Mucosa of gallbladder (tissue), 1 donor: ENCODE measurements at places on chromosomes 13 and 19. TPM values are rescaled to one million over a fixed set of nuclear protein-coding genes. Genes with fewer than 3 reads are reported as not detected.
A peak's percentile ranks its signal among the peaks of the same experiment; 100 is the strongest.

DNA sequence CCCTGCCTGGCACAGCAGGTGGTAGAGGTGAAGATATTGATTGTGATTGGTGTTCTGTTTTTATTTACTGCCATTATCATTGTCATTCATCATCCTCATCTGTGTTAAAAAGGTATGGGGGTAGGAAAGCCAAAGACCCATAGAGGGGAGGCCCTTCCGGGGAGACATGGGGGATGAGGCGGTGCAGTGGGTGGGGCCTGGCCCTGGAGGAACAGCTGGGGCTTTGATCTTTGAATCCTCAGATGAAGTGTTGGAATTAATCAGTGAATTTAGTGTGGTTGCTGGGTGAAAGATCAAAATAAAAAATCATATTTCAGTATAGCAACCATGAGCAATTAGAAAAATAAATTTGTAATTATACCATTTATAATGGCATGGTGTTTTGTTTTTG is 7.4 kb downstream of the PTH2 start:
- no peak for DNase-seq

DNA sequence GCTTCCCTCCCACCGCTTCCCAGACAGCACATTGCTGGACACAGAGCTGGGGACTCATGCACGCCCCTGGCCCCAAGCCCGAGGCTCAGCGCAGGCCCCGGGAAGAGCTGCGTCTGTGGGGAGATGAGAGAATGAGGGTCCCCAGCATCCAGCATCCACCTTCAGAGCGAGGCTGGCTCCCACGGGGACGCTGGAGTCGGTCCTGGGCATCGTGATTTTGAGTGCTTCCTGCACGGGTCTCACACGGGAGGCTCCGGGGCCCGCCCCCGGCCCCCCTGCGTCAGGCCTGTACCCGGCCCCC is 4.7 kb downstream of the NCLN start:
- DNase-seq, result no peak

GRCh38 chr19:15318241-15318691 is 14.1 kb downstream of the BRD4 start:
- DNase-seq, result no peak

DNA sequence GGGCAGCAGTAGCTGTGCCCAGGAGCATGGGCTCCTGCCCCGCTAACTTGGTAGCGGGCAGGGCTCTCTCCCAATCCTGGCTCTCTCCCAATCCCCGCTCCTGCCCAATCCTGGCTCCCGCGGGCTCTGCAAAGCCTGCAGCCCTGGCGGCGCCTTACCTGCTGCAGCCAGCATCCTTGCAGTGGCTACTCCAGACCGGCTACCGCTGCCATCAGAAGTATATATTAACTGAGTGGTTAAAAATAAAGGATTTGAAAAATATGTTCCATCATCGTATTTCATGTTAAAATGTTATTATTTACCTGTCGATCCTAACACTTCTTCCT is 698.2 kb downstream of the SLITRK1 start:
- DNase-seq, result no peak

DNA sequence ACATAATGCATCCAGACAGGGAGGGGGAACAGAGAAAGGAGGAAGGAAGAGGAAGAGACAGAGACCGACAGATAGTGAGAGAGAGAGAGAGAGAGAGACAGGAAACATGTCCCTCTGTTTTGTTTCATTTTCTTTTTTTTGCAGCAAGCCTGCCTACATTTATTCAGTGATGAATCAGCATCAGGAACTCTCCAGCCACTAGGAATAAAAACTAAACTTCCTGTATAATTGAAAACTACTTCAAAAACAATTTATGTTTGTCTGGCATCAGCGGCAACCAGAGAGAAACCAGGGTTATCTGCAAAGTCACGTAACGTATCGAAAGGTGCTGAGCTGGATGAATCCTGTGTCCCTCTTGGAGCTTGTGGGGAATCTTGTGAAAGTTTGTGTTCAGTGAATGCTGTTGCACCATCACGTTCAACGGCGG is 148.6 kb upstream of the SOX21 start:
- DNase-seq, result no peak

GRCh38 chr19:18232540-18233223 is 6.4 kb upstream of the PDE4C start:
- DNase-seq, result no peak

GRCh38 chr13:21672796-21673538 is 2.1 kb downstream of the FGF9 start:
- no peak for DNase-seq

DNA sequence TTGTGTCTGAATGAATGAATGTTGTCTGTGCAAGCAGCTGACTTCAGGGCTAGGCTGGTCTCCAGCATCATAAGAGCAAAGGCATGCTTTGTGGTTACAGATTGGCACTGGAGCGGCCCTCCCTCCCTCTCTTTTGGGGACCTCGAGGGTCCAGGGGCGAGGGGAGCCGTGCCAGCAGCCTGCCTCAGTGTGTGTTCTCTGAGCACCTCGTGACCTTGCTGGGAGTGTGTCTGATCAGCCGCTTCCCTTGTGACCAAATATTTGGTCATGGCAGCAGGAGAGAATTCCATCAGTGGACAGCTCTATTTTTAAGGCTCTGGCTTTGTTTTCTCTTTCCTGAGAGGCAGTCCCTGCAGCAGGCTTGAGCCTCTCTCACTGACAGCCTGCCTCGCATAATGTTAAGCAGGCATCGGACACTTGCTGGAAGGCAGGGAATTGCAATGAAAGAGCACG is 329.7 kb downstream of the UQCRFS1 start:
- DNase-seq, result peak; percentile 39

DNA sequence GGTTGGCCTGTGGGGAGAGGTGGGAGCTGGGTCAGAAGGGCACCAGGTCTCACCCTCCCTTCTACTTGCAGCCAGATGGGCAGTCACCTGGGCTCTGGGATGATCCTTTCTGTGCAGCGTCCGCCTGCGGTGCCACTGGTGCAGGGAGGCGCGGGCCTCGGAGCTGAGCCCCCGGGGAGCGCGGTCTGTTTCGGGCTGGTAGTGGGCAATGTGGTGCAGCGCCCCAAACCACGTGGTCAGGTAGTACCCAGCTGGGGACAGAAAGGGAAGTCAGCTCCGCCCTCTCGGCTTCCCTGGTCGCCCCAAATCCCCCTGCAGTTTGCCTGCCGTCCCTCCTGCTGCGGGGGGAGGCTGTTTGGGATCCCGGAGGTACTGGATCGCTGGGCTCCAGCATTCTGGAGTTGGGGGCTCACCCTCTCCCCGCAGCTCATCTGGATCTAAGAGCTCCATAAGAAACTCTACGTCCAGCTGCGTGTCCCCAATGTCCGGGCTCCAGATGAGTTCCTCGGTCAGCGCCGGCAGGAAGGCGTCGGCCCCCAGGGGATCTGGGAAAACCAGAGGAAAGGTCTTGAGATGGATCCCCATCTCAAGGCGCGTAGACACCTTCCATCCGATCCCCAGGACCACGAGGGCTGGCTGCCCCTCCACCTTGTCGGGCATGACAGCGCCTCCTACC is 8.8 kb downstream of the RINL start:
- no peak for DNase-seq

GRCh38 chr19:13909430-13909829 is 3.4 kb downstream of the CC2D1A start:
- no peak for DNase-seq

- no peak for DNase-seq
Measured at GRCh38 chr19:16536130-16536529, 6.1 kb downstream of the CHERP start.

DNA sequence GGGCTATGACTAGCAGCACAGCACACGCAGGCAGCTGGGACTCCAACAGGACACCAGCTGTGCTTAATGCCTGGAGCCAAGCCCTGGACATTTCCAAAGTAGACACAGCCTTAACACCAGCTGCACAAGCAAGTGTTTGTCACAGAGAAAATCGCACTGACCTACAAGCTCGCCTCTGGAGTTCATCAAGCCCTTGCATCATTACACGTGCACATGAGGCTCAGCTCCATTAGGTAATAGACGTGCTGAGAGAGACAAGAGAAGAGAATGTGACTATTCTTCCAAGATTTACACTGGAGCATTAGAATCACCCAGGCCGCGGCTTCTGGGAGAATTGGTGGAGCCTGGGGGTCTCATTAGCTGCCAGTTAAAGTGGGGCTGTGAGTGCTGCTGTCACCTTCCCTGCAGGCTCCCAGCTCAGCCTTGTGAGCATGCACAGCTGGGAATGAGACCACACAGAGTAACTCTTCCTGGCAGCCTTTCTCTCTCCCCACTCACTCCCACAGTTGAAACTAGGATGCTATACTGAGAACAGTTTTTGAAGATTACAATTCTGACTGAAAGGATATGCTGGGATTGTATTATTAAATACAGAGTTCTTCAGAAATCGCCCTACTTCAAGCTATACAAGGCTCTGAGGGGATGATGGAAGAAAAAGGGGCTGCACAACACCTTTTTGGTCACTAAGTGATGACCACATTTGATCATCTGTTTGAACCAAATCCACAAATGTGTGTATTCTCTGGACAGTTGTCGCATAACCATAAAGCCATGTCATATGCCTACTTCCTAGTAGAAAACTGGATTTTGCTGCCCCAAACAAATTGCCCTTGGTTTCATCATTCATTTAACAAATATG is 10.5 kb downstream of the STOML3 start:
- peak; percentile 60 for DNase-seq

DNA sequence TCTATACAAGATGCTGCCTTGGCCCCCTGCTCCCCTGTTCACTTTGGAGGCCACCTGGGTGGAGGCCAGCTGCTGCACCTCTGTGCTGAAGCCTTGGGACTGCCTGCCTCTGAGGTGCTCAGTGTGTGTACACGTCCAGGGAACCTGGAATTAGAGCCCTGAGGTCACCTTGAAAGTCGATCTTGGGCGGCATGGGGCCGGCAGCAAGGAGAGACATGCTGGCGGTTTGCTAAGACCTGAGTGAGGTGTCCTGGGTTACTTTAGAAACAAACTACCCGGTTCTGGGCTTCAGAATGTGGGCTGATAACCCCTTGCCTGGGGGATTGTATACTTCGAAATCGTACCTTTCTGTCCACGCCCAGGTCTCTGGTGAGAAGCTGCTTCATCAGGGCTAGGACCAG is 25.5 kb downstream of the TSSK6 start:
- no peak for DNase-seq

DNA sequence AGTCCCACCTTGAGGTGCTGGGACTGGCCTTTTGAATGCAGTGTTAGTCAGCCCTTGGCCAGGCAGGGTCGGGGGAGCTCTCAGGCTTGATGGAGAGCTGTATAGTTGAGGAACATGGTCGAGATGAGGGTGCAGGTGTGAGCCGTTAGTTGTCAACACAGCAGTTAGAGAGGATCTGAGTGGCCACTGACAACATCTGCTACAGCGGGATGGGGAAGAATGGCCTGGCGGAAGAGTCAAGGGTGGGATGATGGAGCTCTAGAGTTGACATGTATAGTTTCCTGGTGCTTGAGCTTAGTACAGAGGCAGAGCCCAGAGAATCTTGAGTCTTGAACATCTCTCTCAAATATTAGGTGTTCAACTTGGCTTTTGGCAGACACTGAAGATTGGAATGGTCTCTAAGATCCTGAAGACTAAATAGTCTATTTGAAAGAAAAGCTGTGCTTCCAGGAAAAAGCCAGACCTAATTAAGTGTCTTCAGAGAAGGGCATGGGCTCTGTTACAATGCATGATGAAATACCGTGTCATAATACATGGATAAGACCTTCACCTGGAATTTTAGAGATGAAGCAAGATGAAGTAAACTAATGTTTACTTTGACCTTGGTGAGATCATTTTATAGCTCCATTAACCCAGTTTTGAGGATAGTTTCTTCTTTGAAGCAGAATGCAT is 9.7 kb downstream of the PCCA start:
- DNase-seq, result no peak

DNA sequence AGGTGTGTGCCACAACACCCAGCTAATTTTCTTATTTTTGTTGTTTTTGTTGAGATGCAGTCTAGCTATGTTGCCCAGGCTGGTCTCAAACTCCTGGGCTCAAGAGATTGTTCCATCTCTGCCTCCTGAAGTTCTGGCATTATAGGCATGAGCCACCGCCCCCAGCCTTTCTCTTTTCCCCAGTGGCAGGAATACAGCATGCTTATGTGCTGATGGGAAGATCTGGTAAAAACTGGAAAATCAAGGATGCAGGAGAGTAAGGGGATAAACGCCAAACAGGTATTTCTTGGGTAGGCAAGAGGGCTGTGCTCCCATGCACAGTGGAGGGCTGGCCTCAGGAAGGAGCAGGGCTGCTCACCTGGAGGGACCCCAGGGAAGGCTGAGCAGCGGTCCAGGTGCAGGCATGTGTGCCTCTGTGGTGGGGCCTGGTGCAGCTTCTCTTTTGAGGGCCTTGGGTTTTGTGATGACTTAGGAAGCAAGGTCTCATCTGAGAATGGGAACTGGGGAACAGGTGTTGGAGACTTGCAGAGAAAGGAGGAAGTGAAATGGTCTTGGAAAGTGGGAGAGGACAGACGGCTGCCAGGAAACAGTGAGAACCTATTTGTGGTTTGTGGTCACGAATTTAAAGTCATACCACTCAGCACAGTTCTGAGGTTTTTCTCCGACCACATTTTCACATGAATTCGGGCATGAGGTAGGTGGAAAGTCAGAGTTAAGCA is 106.5 kb downstream of the TEX26 start:
- no peak for DNase-seq

- DNase-seq, result no peak
Measured at GRCh38 chr13:98133946-98134345, 8.9 kb upstream of the FARP1 start.

GRCh38 chr13:51194942-51195341 is 27.3 kb upstream of the FAM124A start:
- DNase-seq, result no peak

- DNase-seq, result no peak
Measured at GRCh38 chr19:20858218-20858617, 64.8 kb upstream of the ZNF85 start.

DNA sequence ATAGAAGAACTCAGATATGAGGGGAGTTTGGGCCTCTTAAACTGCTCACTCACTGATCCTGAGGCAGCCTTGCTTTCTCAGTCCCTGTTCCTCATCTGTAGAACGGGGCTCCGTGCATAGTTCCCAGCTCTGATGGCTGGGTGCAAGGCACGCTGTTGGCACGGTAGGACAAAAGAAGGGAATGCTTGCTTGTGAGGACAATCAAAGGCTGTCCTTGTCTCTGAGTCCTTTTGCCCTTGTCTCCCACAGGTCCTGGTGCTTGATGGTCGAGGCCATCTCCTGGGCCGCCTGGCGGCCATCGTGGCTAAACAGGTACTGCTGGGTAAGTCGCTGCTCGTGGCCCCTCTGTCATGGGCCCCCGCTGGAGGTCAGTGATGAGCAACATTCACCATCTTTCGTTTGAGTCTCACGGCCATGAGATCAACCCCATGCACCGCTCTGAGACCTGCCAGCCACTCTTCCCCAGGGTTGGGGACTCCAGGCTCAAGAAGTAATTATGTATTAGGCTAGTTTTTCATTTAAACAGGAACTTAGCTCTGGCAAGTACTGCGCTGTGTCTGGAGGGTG is 2.3 kb downstream of the RPL13A start:
- no peak for DNase-seq

GRCh38 chr13:44312834-44313551 is 60.6 kb upstream of the SERP2 start:
- no peak for DNase-seq

FCGBP gene
- 4,969 TPM for total RNA-seq

ATXN8OS gene
- not detected for total RNA-seq

LRP3 gene
- 25.7 TPM for total RNA-seq

FXYD7 gene
- not detected for total RNA-seq

METTL21C gene
- 0.52 TPM for total RNA-seq
